ENCODE measurements at places on chromosomes 2 and 18.

DNA sequence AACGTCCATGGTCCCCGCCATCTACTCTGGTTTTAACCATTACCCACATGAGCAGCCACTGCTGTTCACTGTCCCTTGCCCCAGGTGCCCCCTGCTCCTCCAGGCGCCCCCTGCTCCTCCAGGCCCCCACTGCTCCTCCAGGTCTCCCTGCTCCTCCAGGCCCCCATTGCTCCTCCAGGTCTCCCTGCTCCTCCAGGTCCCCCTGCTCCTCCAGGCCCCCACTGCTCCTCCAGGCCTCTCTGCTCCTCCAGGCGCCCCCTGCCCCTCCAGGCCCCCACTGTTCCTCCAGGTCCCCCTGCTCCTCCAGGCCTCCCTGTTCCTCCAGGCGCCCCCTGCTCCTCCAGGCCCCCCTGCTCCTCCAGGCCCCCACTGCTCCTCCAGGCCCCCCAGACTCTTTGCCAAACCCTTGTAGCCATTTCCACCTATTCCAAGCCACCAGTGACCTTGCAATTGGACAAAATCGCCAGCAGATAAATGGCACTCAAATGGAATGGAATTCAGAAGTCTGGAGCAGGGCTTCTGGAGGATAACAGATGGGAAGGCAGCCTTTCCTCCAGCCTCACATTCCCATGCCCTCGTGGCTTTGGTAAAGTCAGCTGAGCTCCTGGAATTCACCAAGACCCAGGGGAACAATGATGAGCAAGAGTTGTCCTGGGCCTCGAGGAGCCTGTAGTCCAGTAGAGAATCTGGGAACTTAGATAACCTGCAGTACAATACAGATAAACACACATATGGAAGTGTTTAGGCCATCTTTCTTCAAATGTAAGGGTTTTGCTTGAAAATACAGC is 13.3 kb upstream of the RPL31 start:
- DNase-seq, result no peak

DNA sequence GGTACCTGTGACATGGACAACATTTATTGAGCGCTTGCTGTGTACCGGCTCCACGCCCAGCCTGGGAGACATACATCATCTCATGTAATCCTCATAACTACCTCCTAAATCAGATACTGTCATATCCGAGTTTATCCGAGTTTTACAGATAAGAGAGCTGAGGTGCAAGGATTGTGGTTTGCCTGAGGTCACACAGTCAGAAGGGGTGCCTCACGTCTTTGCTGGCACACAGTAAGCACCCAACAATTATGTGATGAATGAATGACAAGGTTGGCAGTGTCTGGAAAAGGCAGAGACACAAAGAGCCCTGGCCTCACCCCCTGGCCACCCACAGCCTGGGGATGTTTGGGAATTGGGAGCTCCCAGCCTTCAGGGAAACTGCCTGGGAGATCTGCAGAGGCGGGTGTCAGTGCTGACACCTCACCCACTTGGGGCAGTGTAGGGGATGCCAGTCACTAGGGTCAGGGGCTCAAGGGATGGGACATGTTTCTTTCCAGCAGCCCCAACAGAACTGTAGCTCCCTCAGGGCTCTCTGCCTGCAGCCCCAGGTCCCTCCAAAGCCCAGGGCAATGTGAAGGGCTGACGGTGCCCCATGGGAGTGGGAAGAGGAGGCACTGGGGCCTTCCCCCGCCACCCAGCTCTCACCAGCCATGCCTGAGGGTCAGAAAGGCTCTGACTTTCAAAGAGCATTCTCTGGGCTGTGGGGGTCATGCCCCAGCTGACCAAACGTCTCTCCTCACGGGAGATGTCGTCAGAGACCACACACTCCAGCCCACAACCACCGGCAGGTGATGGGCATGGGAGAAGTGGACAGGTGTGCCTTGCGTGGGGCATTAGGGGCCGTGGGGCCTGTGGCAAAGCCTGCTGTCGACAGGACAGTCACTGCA is 157.5 kb downstream of the ZFP36L2 start:
- DNase-seq, result no peak

- DNase-seq, result no peak
Observed at GRCh38 chr2:207483477-207483876, 46.3 kb upstream of the CREB1 start.

- DNase-seq, result no peak
Observed at GRCh38 chr2:101613056-101613704, 84.3 kb upstream of the MAP4K4 start.

- no peak for DNase-seq
Observed at GRCh38 chr2:69175790-69176715, 163.1 kb downstream of the ANTXR1 start.

DNA sequence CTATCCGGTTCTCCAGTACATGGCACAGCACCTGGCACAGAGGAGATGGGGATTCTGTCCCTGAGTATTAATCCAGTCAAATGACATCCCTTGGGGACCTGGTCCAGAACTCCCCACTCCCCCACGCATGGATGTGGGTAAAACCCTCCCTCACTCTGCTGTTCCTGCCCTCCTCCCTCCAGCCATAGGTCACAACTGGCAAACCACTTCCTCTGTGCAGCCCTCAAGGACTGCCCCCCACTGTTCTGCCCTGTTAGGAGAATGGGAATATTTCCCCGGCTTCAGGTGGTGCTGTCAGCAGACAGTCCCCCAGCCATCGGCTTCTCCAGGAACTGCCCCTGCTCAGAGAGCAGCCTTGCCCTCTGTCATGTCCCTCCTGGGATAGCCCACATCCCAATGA is 1.5 kb upstream of the TFCP2L1 start:
- no peak for DNase-seq

- peak; percentile 32 for DNase-seq
Observed at GRCh38 chr2:25309402-25309801, 32.3 kb downstream of the DNMT3A start.

DNA sequence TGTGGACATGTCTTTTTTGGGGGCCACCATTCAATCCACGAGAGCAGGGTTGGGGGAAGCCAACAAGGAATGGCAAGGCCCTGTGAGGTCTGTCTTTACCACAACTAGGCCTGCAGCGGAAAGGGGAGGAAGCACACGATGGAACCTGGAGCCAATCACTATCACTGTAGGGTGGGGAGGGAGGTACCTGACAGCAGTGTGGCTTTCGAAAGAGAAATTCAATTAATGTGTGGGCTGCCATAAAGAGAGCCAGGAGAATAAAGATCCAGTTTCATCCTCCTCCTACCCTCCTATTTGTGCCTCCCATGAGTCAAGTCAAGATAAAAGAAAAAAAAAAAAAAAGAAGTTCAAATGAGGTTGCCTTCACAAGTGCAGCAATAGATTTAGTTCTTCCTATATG is 18.9 kb upstream of the RBMS1 start:
- DNase-seq, result no peak

DNA sequence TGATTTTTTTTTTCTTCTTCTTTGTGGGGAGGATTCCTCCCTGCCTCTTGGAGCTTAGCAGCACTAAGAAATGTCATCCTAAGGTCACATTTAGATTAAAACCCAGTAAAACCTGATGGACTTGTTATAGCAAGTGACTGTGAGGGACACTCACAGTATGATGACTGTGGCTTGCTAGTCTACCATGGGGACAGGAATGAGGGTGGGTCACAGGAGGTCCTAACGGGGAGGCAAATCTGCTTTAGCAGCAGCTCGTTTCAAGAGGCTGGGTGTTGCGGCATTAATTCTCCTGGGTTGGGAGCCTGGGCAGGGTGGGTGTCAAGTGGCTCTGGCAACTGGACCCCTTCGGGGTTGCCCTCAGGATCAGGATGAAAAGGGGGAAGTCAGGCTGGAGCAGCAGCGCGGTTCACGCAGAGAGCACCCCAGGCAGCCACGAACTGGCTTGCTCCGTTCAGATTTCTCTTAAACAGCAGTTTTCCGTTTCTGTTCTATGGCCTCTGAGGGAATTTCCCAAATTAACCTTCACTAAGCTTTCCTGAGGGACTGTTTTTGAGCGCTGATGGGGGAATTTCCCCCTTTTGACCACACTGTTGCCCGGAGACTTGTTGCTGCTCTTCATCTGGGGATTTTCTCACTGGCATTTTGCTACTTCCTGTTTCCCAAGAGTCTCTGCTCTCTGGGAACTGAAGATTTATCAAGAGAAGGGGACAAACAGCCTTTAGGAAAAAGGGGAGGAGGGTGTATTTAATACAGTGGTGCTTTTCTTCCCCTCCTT is 59.8 kb upstream of the PELI1 start:
- no peak for DNase-seq

GRCh38 chr18:76493213-76494161 is 1.6 kb downstream of the ZNF516 start:
- DNase-seq, result no peak

GRCh38 chr2:120929829-120930228 is 194.2 kb downstream of the GLI2 start:
- DNase-seq, result no peak

GRCh38 chr2:29397713-29398112 is 282.5 kb downstream of the CLIP4 start:
- DNase-seq, result no peak

GRCh38 chr2:96815326-96816126 is 542 bp upstream of the CNNM3 start:
- no peak for DNase-seq

DNA sequence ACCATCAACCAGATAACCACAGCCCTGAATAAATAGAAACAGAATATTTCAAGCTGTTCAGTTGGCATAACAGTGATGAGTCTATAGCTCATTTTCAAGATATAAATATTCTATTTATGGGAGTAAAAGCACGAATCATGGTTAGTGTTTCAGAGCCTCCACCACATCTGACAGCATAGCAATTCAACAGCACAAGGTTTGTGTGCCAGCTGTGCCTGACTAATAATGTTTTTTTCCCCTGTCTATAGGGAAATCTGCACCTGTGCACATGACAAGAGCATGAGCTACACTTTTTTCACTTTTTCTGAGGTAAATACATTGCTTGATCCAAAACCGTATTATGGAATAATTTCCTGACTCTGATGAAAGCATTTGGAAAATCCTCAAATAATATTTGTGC is 251.3 kb downstream of the RPIA start:
- no peak for DNase-seq

GRCh38 chr2:102421890-102422759 is 835 bp upstream of the IL18RAP start:
- DNase-seq, result no peak

- no peak for DNase-seq
Observed at GRCh38 chr2:229725716-229726574, 11.6 kb upstream of the DNER start.

GRCh38 chr2:234425639-234426603 is 71.0 kb downstream of the ARL4C start:
- no peak for DNase-seq

DNA sequence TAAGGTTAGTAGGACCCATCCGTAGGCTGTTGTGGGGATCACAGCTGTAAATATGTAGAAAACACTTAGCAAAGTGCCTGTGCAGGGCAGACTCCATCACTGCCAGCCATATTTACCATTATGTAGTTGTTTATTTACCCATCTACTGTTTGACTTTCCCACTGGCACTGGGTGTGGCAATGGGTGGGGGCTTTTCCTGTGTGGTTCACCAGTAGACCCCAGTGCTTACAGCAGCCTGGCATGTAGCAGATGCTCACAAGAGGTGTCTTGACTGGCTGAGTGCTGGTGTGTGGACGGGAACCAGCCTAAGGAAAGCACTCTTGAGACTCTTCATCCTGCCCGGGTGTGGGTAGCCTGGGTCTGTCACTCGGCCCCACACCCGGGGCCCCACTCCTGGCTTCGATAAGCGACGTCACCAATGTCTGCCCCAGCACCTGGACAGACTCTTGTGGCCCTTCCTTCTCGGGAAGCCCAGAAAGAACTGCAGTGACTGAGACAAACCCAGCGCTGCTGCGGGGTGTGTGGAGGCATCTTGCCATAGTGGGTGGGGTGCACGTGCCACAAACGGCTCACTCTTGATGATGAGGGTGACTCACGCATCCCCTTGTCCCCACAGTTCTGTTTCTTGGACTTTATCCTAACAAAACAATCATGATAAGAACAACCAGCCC is 78.3 kb downstream of the HDAC4 start:
- no peak for DNase-seq

DNA sequence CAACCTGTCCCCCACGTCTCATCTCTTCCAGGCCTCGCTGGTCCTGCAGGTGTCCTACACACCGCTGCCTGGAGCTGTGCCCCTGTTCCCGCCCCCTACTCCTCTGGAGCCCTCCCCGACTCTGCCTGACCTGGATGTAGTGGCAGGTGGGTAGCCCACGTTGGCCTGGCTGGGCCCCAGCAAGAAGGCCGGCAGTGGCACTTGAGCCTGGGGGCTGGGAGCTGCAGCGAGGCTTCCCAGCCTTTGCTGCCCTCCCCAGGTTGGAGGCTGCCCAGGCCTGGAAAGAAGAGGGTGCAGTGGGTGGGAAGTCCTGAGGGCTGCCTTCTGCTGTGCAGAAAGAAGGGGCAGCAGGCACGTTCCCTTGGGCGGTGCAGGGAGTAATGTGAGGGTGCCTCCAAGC is 58.4 kb downstream of the DYSF start:
- no peak for DNase-seq

Data from stimulated activated CD8-positive, alpha-beta memory T cell treated with anti-CD3 and anti-CD28 coated beads, Interleukin-12 subunit alpha, Interleukin-12 subunit beta, amount 100 ng/mL, for 4 hours (primary cell).